ENCODE measurements at places on chromosomes 12 and 14.

- no peak for DNase-seq
Observed at GRCh38 chr14:56543436-56543835, 36.2 kb upstream of the TMEM260 start.

GRCh38 chr12:27604431-27604830 is 80.4 kb downstream of the PPFIBP1 start:
- DNase-seq = no peak

GRCh38 chr12:124566997-124567672 is at the start of gene NCOR2:
Gene NCOR2 (minus strand): TSS chr12:124567612. CDS start chr12:124495251, 72,361 bp downstream.
- no peak for DNase-seq

- DNase-seq = no peak
Observed at GRCh38 chr14:99747582-99748330, 45.5 kb upstream of the EML1 start.

DNA sequence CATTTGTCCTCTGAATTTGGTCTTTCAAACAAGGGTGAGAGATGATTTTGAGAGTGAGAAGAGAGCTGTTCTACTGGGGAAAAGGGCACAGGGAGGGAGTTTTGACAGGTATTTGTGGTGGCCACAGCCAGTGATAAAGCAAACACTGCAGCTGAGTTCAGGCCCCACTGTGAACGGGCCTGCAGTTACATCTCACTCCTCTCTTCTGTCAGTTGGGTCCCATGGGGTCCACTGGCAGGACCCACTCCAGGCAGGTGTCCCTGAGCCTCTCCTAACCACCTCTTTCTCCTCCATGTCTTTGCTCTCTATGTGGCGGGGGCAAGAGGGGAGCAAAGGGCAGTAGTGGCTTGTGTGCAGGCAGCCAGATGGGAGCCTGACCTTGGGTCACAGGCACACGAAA is 294.8 kb downstream of the APAF1 start:
- no peak for DNase-seq

DNA sequence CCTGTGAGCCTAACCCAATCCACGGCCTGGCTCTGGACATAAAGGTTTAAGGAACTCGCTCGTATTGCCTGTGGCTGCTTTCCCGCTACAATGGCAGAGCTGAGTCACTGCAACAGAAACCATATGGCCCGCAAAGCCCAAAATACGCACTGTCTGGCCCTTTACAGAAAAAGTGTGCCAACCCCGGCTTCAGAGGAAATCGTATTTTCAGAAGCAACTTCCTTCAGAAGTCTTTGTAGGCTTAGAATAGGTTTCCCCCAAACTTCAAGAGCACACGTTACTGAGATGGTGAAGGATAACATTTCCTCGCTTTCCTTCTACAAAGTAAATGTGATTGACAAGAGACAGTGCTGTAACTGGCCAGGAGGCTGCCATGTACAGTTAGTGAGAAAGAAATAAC is 34.8 kb upstream of the TESC start:
- DNase-seq = no peak

- no peak for DNase-seq
Observed at GRCh38 chr12:111705672-111706071, 19.8 kb downstream of the ACAD10 start.

DNA sequence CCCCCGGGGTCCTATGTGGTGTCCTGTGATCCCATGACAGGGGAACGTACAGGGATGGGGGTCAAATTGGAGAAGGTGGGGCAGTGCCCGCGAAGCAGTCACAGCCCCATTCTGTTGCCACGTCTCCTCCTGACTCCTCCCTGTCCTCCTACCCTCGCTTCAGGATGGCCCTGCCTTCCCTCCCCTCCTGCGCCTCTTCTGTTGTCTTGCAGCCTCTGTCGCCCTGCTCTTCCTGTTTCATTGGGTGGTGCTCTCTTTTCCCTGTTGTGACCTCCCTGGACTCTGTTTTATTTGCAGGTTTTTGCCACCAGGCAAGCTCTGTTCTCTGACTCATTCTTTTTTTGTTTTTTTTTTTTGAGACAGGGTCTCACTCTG is 18.7 kb downstream of the CABP1 start:
- DNase-seq = no peak

GRCh38 chr14:79378020-79378419 is 833.3 kb downstream of the DIO2 start:
- DNase-seq = no peak

DNA sequence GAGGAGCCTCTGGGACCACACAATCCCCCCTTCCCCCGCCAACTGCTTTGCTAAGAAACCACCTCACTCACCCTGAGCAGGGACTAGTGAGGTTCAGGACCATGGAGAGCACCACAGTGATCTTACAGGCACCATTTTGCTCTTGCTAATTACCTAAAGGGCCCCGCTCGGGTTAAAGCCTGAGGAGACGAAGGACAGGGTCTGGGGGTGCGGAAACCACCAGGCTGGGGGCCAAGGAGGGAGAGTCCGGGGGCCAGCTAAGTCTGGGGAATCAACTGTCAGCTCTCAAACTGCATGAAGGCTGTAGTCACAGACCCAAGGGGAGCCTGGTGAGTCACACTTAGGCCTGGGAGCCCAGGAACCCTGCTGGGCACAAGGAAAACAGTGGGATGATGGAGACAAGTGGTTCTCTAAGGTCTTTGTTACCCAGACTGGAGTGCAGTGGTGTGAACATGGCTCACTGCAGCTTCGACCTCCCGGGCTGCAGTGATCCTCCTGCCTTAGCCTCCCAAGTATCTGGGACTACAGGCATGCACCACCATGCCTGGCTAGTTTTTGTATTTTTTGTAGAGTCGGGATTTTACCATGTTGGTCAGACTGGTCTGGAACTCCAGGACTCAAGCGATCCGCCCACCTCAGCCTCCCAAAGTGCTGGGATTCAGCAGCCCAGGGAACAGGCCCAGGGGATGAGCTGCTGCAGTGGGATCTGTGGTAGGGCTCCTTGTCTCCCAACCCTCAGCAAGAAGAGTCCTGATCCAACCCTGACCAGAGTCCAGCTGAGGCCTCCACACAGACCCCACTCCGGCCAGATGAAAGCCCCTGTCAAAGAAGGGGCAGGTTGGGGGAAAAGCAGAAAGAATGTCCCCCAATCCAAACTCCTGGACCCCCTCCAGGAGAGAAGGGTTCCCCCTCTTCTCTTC is 98.8 kb downstream of the CALM1 start:
- no peak for DNase-seq

GRCh38 chr12:78315028-78315427 is 484.3 kb downstream of the NAV3 start:
- no peak for DNase-seq

GRCh38 chr12:99142651-99143050 is 497.6 kb downstream of the APAF1 start:
- DNase-seq = peak; percentile 5

DNA sequence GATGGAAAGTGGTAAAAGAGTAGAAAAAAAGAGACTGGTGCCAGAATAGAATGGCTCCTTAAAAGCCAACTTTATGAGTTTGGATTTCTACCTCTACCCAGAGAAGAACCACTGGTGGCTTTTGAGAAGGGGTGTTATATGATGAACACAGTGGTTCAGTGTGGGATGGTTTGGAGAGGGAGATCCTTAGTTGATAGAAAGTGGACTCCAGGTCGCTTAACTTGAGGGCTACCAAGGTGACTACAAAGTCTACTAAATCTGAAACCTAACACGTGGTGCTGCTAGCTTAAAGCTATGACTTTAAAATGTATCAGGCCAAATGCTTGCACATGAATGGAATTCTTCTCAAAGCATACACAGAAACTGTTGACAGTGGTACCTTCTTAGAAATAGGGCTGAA is 8.4 kb downstream of the SPTB start:
- no peak for DNase-seq

All from SHP77 treated with DMSO at 0.1 percent for 48 hours (cell line).